Cortex of kidney (tissue), 1 donor: ENCODE measurements at places on chromosomes 12 and 14.

- no peak for DNase-seq
Observed at GRCh38 chr12:80721326-80721725, 4.6 kb downstream of the MYF5 start.

DNA sequence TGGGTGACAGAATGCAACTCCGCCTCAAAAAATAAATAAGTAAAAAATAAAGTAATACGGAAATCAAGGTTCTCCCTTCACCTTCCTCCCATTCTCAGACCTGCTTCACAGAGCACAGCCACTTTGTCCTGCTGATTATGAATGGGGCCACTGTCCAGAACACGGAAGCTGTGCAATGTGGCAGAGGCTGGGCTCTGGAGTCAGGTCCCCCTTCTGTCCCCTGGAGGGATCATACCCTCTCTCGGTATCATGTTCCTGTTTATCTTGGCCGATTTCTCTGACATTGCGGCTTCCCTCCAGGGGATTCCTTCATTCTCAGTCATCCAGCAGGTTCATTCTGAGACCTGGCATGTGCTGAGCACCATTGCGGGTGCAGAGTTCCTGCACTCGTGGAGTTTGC is 11.3 kb downstream of the PPP2R5C start:
- DNase-seq, result no peak

GRCh38 chr12:11703378-11703777 is 53.9 kb downstream of the ETV6 start:
- no peak for DNase-seq

- DNase-seq, result no peak
Observed at GRCh38 chr12:66087365-66087943, 43.1 kb downstream of the LLPH start.

DNA sequence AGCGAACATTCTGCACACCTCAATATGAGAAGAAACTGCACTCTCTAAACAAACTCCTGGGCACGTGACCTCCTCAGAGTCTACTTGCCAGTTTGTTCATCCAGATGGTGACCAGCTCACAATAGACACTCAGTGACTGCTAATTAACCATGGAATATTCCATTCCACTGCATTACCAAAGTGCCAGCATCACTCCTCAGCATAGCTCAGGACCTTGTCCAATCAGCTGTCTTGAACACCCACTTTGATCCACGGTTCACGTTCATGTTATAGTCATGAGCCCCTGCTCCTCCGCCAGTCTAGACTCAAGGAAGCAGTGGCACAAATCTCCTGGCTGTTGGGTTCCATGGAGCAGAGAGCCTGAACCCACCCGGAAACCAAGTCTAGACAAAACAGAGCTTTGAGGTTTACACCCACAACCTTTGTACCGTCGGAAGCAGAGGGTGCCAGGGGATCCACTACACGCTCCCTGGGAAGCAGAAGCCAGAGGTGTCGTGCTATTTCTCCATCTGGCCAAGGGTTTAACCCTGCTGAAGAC is 285.3 kb downstream of the ZFP36L1 start:
- DNase-seq, result no peak

GRCh38 chr14:73802431-73803188 is 49.0 kb upstream of the PTGR2 start:
- DNase-seq, result no peak

- DNase-seq, result no peak
Observed at GRCh38 chr12:19689801-19690472, 250.6 kb downstream of the AEBP2 start.

DNA sequence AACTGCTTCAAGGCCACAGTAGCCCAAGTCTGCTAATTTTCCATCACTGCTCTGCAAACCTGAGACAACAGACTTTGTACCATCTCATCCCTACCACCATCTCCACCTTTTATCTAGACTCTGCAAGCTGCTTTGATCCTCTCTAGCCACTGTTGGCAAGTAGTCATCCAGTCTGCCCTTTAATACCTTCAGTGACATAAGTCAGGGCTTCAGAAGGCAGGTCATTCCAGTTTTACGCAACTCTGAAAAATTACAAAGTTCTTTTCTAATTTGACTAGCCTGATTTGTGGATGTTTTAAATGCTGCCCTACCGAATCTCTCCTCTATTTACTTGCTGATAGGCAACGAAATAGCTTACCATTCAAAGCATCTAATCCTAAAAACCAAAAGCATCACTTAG is 2.8 kb downstream of the FERMT2 start:
- no peak for DNase-seq

DNA sequence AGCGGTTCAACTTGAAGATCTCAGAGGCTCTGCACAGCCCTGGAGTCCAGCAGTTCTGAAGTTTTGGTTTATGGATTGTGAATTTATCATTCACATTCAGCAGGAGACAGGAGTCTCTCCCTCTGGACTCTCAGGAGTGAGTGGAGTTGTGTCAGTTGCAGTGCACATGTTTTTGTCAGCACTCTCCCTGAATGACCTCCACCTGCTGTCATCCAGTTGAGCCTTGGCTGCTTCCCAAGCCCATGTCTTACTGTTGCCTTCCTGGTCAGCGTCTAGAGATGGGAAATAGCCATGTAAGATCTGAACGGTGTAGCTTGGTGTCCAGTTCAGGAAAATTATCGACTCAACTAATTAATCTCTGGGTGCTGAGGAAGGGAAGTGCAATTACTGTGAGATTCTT is 133.2 kb downstream of the PRKCH start:
- no peak for DNase-seq

- no peak for DNase-seq
Observed at GRCh38 chr14:63788011-63788933, 60.4 kb upstream of the SGPP1 start.

- no peak for DNase-seq
Observed at GRCh38 chr12:4874671-4875070, 35.0 kb upstream of the KCNA1 start.

DNA sequence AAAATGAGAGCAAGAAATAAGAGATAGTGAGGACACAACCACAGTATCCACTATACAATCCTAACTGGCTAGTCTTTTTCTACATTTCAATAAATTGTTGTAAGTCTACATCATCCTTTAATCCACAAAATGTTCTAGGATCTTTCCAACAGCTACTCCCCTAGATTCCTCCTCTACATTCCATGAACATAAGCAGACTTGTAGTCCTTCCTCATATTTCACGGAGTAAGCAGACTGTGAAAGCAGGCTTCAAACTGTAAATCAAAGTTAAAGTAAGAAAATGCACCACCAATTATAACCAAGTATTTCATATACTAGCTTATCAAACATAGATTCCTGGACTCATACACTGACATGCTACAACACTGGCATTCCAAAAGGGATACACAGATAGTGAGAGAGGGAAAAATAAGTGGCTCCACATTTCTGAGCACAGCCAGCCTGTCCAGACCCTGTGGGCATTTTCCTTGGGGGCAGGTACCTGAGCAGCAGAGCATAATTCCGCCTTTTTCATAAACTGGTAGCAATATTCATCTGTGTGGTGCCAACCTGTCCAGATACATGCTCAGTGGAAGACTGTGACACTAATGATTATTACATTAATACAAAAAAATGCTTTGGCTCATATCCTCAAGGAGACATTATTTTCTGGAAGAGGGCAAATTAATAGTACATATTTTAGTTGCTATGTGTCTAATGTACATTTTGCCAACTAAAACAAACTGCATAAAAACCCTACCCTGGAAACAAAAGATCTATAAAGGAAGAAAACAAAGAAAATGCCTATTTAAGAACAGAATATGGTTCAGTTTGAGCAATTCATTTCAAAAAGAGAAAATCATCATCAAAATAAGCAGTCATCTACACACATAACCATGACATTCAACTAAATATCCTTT is 113.3 kb upstream of the FSCB start:
- DNase-seq, result no peak

DNA sequence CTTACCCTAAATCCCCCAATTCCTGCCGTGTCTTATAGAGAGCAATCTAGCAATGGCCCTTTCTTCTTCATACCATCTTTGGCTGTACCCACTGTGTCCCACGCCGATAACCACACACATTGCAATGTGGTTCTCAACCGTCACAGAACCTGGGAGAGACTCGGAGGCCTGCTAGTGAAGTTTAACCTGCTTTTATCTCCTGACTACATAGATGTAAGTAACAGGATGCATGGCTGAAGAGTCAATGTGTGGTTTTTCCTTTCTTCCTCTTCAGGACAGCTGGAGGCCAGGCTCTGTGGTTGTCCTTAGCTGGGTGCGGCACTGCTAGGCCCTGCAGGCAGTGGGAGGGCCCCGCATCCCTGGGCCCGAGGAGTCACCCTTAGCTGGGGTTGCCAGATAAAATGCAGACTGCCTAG is 51.3 kb downstream of the ZNF664 start:
- DNase-seq, result no peak

DNA sequence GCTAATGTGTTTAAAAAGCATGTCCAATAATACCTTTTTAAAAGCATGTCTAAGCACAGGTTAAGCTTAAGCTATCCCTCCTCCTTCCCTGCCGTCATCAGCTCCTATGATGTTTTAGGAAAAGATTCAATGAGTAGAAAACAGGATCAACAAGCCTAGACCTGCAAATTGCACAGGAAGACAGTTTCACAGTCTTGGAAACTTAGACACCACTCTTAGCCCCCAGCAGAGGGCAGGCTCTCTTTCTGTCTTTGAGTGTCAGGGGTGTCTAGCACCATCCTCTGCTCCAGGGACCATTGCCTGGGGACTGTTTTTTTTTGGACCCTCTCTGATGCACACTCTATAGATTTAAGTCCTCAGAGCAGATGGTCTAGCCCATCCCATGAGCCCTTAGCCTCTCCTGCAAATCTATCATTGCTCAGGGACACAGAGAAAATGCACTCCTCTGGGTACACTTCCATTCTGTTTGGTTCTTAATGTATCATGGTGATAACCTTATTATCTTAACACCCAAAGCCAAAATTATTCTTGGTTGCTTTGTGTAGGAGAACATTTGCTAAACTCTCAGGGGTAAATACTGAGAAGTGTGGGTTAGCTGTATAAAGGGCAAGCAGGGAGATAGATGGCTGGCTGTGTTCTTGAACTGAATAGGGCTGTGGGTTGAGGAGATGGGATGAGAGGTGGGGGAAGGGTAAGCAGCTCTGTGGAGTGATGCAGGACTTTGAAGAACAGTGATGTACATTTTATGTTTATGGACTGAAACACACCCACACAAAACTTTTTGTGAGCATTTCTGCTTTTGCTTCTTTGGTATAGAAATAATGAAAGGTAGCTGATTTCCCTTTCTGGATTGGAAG is 259.9 kb upstream of the DDHD1 start:
- DNase-seq, result no peak

GRCh38 chr12:99267038-99267437 is 380.5 kb upstream of the GARIN6 start:
- DNase-seq, result no peak

DNA sequence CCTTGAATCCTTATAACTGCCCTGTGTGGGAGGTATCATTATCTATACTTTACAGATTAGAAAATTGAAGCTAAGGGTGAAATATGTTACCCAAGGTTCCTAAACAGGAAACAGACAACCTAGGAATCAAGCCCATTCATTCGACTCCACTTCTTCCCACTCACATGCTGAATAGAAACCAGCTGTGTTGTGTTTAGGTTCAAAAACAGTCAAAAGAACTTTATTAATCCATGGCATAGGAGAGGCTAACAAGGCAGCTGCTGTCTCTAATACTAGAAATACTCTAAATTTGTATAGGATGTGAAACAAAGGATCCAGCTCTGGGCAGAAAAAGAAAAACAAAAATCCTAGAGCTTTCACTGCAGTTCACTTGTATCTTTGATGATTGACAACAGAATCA is 9.9 kb downstream of the AMDHD1 start:
- no peak for DNase-seq

- no peak for DNase-seq
Observed at GRCh38 chr12:31989571-31990362, 30.6 kb downstream of the RESF1 start.

- DNase-seq, result no peak
Observed at GRCh38 chr12:75953312-75953906, 78.2 kb downstream of the PHLDA1 start.

GRCh38 chr12:116246490-116247179 is 30.9 kb downstream of the MED13L start:
- no peak for DNase-seq

- no peak for DNase-seq
Observed at GRCh38 chr12:126457776-126458175, 1392.5 kb downstream of the AACS start.

GRCh38 chr12:101854747-101855146 is 22.6 kb upstream of the DRAM1 start:
- DNase-seq, result no peak

DNA sequence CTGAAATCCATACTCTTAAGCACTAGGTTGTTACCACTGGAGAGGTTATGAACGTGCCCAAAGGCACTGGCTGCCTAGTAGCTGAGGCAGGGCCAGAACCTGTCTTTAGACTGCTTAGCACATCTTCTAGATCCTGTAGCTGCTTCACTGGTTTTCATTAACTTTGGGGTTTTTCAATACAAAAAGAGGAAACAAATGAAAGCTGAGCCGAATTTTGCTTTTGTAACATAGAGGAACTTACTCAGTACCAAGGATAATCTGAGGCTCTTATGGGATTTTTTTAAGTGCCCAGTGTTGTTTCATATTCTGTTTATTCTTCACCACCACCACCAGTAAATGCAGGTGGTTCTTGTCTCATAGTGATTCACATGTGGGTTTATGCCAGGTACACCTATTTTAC is 396.1 kb downstream of the RAD51B start:
- DNase-seq, result no peak

DNA sequence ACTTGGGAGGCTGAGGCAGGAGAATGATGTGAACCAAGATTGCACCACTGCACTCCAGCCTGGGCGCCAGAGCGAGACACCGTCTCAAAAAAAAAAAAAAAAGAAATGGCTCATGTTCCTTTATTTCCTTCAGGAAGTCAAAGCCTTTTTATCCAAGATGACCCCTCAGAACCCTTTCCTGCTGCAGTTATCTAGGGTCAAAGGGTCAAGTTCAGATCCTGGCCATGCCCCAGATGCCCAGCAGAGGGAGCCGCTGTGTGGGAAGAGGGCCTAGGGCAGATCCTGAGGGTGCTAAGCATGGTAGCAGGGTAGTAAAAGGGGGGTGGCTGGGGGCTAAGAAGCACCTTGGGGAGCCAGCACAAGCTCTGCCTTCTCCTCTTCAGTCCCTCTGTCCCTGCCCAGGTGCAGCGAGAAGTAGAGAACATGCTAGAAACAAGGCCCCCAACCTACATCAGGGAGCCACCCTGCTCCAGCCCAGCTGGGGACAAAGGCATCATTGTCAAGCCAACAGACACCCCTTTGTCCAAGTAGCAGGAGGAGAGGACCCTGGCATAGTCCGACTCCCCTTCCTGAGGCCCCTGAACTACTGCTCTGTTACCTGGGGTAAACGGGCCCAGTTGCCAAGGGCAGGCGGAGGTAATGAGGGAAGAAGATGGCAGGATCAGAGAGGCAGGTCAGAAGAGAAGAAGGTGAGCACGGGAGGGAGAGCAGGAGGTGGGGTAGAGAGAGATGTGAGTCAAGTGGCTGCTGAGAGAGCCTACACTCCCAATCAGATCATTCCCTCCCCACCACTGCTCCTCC is 6.5 kb downstream of the NFE2 start:
- no peak for DNase-seq
